ENCODE measurements at places on chromosomes 7 and 10. TPM values are rescaled to one million over a fixed set of nuclear protein-coding genes. Genes with fewer than 3 reads are reported as not detected.

DNA sequence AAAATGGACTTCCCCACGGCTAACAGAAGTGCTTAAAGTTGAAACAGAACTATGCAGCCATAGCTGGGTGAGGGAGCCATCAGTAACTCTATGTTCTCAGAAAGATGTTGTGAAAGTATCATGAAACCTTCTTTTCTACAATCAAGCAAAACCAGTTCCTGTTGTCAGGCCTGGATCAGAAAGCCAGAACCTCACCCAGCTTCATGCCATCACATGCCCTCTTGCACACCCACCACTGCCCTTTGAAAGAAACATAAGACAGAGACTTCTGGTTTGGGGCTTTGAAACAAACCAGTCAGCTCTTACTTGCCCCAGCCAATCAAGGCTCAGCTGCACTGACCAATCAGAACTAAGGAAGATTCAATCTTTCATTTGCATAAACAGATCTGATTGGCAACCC, 230.8 kb upstream of the FERD3L start:
- no peak for DNase-seq

- DNase-seq = no peak
These were observed 59.4 kb downstream of the SYPL1 start for GRCh38 chr7:106052681-106053080.

DNA sequence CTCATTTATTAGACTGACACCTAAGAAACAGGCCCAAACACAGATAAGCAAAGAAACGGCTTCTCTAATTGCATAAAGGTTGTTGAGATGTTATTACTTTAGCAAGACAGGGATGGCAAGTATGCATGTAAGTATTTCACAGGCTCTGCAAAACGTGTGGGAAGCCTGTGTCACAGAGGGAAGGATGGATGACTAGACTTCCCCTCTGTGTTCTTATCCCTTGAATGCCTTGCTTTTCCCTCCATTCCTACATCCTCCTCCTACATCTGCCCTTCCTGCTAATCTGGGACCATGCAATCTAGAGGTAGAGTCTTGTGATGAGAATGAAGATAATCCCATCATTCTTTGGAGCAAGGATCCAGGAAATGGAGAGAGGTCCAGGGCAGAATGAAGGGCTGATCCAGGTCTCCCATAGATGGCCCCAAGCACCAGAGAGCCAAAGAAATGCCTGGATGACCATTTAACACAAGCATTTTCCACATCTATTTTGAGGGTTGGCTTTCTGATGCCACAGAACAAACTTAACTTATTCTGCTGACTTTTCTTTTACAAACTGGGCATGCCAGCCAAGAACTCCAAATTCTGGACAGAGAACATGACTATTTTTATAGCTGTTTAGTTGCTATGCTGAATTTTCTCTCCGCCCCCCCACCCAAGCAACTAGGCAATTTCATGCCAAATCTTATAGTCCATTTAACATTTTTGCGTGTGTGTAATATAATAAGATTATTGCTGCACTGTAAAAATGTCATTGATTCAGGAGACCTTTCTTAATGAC, 48.1 kb downstream of the NRP1 start:
- DNase-seq = no peak

DNA sequence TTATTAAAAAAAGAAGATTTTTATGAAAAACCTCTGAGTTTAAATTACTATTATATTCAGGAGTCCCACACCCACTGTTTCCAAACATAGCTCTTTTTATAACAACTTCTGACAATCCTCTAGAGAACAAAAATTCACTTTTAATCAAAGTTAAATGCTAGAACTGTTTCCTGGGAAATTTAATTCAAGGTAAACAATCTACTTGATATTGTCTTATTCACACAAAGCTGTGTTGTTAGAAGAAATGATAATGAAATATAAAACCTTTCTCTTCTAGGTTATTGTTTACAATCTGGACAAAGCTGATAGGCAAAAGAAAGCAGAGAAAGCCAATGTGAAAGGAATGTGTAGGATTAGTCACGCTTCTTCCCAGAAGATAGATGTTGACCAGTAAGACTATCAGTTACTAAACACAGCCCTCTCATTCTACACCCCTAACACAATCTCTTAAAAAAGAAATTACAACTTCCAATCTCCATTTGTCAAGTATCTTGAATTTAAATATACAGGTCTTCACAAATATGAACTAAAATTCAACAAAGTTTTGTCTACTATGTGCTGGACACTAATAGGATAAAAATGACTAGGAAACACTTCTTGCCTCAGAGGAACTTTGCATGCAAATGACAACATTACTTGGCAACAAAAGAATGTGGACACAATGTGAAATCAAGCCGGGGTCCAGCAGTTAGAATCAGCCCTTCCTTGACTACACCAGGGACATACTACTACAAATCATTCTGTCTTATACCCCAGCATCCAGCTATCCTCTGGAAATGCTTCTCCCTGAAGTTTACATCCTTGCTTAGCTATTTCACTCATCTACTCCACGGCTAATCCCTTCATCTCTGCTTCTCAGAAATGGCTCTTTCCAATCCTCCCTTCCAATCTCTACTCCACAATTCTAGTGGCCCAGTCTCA, 123.7 kb downstream of the IMMP2L start:
- no peak for DNase-seq

DNA sequence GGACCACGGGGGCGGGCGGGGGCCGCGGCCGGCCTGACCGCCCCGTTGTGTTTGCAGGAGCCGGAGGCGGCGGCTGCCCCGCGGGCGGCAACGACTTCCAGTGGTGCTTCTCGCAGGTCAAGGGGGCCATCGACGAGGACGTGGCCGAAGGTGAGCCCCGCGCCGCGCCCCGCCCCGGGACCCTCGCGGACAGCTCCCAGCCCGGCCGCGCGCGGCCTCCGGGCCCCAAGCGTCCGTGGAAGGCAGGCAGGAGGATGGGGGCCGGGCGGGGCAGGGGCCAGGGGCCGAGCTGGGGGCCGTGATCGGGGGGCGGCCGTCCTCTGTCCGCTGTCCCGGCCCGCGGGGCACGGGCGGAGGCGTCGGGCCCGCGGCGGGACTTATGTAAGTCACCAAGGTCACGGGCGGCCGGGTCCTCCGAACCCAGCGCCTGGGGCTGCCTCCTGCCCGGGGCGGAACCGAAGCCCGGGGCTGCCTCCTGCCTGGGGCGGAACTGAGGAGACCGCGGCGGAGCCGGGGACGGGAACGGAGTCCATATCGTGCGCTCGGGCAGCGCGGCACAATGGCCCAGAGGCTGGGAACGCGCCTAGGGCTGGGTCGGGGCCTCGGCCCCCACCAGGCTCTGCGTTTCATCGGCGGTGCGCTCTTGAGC, 497 bp downstream of the PPP2R2D start:
- peak; percentile 31 for DNase-seq

DNA sequence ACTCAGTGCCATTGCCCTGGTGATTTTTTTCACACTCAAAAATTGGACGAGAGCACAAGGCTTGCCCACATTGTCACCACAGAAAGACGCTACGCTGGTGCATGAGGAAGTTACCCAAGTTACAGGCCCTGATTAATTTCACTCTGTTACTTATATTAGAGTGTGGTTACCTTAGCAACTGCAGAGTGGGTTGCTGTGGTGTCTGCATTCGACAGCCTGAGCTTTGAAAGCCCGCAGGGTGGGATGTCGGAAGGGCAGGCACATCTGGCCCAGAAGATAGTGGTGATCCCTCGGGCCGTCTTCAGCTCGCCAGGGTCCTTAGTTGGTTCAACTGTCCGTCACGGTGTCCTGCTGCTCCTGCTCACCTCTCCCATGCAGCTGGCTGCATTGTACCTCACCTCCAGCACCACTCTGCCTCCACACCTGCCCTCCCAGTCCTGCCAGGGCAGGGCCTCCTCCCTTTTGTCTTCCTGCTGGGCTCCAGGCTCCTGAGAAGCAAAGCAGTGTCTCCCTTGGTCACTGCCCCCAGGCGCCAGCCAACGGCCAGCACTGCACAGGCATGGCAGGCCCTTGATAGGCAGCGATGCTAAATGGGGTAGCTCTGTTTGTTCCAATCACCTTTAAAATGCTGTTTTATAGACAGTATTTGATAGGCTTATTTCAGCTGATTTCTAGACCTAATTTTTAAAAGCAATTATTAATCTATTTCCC, 167.2 kb downstream of the EBF3 start:
- no peak for DNase-seq

DNA sequence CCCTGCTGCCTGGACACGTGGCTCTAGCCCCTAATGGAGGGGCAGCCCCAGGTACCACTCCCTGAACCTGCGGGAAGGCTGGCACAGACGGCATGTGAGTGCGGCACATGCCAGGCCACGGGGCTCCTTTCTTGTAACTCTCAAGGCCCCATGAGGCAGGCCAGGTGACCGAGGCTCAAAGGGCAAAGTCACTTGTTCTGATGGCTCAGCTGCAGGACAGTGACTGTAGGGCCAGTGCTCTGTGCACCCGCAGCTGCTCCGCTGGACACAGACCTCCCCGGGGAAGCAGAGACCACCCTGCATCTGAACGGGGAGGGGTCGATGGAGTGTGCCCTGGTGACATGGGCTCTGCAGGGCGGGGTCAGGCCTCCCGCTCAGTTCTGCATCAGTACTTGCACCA, 55.3 kb downstream of the PTPRE start:
- DNase-seq = no peak

The DLX6 gene
- 0.26 TPM for total RNA-seq

The GRM3 gene
- total RNA-seq = 3.4 TPM

The SMKR1 gene
- 2.5 TPM for total RNA-seq
